ENCODE measurements at places on chromosomes 7 and 10.

GRCh38 chr7:140218656-140219055, 41.9 kb upstream of the KDM7A start:
- DNase-seq, result no peak

DNA sequence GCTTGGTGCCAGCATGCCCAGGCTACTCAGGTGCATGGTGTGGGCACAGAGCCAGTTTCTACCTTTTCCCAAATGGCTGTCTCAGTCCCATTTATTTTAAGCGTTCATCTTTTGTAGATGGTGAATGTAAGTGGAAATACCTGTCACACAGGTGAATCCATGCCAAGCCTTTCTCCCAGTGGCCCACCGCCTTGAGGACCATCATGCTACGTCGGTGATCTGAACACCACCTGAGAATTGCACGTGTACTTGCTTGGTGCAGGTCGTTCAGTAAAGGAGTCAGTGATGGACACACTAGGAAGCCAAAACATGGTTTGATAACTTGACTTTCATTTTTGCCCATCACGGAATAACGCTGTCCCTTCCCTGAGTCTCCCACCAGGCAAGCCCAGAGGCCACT, 666.7 kb upstream of the FOXK1 start:
- no peak for DNase-seq

DNA sequence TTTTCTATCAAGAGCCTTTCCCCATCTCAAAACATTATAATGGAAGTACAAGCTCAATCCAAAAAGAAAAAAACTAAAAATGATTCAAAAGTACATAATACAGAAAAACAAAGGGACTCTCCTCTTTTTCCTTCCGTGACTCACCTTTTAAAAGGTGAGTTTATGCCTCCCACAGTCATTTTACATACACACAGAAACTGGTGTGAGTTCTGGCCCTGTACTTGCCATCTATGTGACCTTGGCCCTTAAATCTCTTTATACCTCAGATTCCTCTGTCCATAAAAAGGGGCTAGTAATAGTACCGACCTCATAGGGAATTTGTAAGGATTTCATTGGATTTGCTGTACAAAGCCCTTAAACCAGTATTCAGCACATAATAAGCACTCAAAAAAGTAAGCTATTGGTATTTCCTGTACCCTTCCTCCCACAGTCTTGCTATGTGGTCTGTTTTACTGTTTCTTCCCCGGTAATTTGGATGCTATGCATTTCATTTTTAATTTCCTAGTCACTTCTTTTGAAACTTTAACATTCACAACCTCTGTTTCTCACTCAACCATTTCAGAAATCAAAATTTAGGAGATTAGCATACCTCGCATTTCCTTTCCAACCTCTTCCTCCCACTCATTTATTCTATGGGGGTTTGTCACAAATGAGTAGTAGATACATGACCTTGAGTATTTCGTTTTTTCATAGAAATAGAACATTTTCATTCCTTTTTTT, 39.0 kb downstream of the STK17A start:
- DNase-seq, result no peak

- DNase-seq, result peak; percentile 52
Measured at GRCh38 chr10:106560925-106561640, 603.4 kb downstream of the SORCS1 start.

- no peak for DNase-seq
Measured at GRCh38 chr10:101260764-101261481, 31.7 kb upstream of the LBX1 start.

GRCh38 chr7:141294143-141294829, 220.4 kb downstream of the TMEM178B start:
- DNase-seq, result no peak

DNA sequence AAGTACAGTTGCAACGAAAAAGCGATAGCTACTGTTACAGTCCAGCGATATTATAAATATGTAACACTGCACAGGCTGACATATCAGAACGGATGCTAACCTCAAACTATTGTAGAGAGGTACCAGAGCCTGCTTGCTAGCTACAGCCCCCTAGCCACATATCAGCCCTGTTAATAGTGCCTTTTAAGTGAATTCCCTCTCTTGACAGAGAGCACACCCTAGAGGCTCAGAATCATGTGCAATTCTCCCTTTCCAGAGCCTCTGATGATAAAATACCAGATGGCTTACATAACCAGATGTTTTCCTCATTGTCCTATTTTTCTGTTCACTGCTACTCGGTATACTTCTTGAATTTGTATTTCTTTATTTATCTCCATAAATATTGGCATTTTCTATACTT, 960.7 kb upstream of the CELF2 start:
- no peak for DNase-seq

GRCh38 chr7:94660006-94660405, 4.1 kb upstream of the SGCE start:
- DNase-seq, result no peak

DNA sequence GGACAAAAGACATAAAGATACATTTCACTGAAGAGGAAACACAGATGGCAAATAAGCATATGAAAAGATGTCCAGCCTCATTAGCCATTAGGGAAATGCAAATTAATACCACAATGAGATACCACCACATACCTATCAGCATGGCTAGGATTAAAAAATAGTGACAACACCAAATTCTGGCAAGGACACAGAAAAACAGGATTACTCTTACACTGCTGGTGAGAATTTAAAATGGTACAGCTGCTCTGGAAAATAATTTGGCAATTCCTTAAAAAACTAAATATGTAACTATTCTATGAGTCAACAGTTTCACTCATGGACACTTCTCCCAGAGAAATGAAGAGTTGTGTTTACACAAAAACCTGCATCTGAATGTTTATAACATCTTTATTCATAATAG, 121.1 kb downstream of the C10orf90 start:
- no peak for DNase-seq

GRCh38 chr10:6115411-6115810, 26.6 kb downstream of the RBM17 start:
- DNase-seq, result no peak

DNA sequence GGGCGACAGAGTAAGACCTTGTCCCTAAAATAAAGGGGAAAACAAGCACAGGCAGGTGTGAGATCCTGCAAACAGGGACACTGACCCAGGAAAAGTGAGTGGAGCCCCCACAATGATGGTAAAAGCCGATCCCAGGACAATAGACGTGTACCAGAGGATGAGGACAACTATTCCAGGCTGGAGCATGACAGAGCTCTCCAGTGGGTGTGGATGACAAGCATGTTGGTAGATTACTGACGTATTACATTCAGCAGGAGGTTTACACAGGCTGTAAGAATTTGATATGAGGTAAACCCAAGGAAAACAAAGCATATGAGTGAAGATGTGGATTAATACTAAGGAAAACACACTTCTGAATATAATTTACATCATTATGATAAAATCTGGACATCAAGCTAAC, 27.8 kb upstream of the SMURF1 start:
- DNase-seq, result no peak

DNA sequence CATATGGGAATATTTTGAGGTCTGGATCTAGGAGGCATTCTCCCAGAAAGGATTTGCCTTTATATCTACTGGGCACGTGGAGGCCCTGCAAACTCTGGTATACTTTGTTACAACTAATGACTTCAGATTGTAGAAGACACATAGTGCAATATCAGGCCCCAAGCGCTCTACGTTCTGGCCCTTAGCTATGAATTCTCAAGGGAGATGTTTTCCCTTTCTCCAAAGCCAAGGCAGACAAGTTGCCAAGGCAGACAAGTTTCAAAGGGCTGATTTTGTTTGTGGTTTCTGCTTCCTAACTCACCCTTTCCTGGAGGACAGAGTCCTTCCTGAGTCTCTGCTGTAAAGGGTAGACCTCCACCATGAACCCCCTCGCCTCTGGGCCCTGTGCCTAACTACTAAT, 99.4 kb upstream of the CTTNBP2 start:
- DNase-seq, result no peak

- no peak for DNase-seq
Measured at GRCh38 chr7:21806388-21806787, 139.3 kb downstream of the CDCA7L start.

DNA sequence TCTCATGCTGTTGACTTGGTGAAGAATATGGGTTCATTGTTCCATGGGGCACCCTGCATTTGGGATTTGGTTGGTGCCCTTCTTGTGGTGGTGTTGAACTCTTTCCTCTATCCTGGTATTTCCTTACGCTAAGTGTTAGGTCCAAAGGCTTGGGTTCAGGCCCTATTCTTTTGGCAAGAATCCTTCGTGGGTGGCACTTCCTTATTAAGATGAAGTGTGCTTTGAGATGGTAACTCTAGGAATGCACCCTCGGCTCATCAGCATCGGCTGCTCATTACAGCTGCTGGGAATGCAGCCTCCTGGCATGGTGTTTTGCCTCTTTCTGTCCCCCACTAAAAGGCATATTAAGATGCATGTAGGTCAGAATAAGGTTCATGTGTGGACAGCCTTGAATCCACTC, 380.7 kb downstream of the RPS24 start:
- no peak for DNase-seq

Measured in urothelium cell line (cell line).